Bronchial smooth muscle cell (primary cell): ENCODE measurements at places on chromosomes 1 and 21. TPM values are rescaled to one million over a fixed set of nuclear protein-coding genes. Genes with fewer than 3 reads are reported as not detected.

LRRC53 gene
- total RNA-seq: not detected in 2 replicates

METTL13 gene
- total RNA-seq: 30.7 and 32.1 TPM in 2 replicates

PTBP2 gene
- total RNA-seq: 16.5 and 21.0 TPM in 2 replicates

MMP23B gene
- 4.6 and 4.9 TPM in 2 replicates for total RNA-seq

PLD5 gene
- 0.16 TPM in 1 of 2 replicates, not detected in the other for total RNA-seq

DNAH14 gene
- total RNA-seq: 12.4 and 15.6 TPM in 2 replicates

GFI1 gene
- total RNA-seq: not detected in 2 replicates

NUF2 gene
- total RNA-seq: 0.09 and 1.6 TPM in 2 replicates

RAB7B gene
- total RNA-seq: 13.6 and 14.9 TPM in 2 replicates

EVI5 gene
- total RNA-seq: 44.3 and 47.7 TPM in 2 replicates

UTS2 gene
- total RNA-seq: 0.95 TPM in 1 of 2 replicates, not detected in the other

CD1D gene
- total RNA-seq: 0.09 and 0.32 TPM in 2 replicates

CCDC190 gene
- total RNA-seq: 0.26 TPM in 1 of 2 replicates, not detected in the other

EPS8L3 gene
- not detected in 2 replicates for total RNA-seq

SYT6 gene
- total RNA-seq: not detected in 2 replicates

PSRC1 gene
- total RNA-seq: 1.9 and 3.8 TPM in 2 replicates

LORICRIN gene
- total RNA-seq: not detected in 2 replicates

TRIM67 gene
- total RNA-seq: not detected in 2 replicates

SLC35E2B gene
- total RNA-seq: 25.5 and 32.8 TPM in 2 replicates

SPATA21 gene
- not detected in 2 replicates for total RNA-seq

APCS gene
- total RNA-seq: not detected in 2 replicates

SPRR2E gene
- total RNA-seq: not detected in 2 replicates

PLPPR5 gene
- under 0.01 TPM in 2 replicates for total RNA-seq

PLA2G4A gene
- 17.7 and 32.4 TPM in 2 replicates for total RNA-seq

SMCP gene
- total RNA-seq: not detected in 2 replicates

LINGO4 gene
- not detected in 2 replicates for total RNA-seq

EXTL1 gene
- 0.09 and 0.47 TPM in 2 replicates for total RNA-seq

LCE3D gene
- not detected in 2 replicates for total RNA-seq

FCMR gene
- not detected in 2 replicates for total RNA-seq

AGMAT gene
- total RNA-seq: 0.26 and 0.79 TPM in 2 replicates

S100A1 gene
- 0.63 TPM in 1 of 2 replicates, not detected in the other for total RNA-seq
